ENCODE measurements at places on chromosomes 5 and 9.

DNA sequence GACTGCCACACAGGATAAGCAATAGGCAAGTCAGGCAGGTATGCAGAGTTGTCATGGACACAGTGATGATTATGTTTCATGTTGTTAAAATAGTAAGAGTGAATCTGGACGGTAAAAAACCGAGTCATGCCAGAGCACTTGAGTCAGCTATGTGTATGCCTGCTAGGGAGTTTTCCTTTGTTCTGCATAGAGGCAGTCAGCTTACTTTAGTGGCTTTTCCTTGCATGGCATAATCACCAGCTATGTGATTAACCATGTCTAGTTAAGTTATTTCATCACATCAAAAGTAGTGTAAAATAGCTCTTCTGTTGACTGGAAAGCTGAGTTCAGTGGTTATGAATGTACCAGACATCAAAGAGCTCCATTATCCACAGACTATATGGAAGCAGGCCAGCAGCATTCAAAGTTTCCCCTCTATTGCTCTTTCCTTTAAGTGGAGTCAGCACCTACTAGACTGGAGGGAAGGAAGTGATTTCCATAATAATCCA is 989.8 kb downstream of the TLE1 start:
- no peak for DNase-seq

GRCh38 chr5:3913279-3913678 is 317.6 kb downstream of the IRX1 start:
- no peak for DNase-seq

DNA sequence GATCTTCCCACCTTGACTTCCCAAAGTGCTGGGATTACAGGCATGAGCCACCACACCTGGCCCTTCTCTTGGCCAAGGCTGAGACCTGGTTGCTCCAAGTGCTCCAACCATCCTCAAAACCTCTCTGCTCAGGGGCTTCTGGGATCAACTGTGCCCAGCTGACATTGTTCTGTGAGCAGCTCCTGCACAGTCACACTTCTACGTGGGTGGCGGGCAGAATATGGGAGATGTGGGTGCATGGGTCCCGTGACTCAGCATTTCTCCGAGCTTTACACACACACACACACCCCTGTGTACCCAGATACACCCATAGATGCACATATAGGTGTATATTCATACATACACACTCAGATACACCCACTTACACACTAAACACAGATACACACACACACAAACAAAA is 10.5 kb upstream of the MYORG start:
- DNase-seq: no peak

- DNase-seq: no peak
These were observed 172.2 kb downstream of the FAM170A start for GRCh38 chr5:119801570-119801969.

DNA sequence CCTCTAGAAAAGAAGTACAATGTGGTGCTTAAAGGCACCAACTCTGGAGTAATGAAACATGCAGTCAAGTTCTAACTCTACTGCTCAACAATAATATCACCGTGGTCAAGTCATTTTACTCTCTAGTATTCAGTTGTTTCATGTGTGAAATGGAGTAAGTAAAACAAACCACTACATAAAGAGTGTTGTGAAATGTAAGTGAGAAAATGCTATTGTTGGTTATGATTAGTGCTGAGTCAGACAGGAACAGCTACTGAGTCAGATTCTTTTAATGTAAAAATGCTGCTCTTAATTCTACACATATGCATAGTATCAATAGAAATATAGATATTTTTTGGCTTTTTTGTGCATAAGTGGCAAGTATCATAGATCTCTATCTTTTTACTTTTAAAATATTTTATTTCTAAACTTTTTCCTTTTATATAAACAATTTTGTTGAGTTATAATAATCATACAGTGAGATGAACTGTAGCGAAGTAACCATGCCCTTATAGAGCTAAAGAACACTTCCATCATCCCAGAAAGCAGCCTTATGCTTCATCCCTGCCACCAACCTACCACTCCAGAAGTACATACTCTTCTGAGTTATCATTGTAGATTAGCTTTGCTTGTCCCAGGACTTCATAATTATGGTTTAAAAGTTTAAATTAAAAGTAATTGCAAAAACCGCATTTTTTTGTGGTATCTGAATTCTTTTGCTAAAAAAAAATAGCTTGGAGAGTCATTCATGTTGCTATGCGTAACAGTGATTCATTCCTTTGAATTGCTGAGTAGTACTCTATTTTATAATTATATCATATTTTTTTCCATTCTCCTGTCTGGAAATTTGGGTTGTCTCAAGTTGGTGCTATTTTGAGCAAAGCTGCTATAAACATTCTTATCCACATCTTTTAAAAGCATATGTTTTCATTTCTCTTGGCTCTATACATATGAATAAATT is 548.2 kb upstream of the CLINT1 start:
- no peak for DNase-seq

DNA sequence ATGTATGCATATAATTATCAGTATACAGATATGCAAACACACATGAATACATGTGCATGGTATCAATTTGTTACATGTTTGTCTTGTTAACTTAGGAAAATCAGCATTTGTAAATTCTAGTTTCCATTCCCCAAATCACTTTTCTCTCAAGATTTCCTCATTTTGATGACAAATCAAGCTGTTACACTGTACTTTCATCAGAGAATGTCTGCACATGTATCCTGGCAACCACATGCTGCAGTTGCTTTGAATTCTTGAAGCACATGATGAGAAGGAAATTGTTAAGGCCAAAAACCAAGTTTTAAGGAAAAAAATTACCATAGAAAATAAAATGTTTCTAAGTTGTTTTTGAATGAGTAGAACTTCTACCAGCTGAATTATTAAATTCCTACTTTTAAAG is 1834.5 kb downstream of the EFNA5 start:
- no peak for DNase-seq

GRCh38 chr9:99213197-99213596 is 8.5 kb downstream of the ALG2 start:
- no peak for DNase-seq

- no peak for DNase-seq
These were observed 131.3 kb downstream of the MACIR start for GRCh38 chr5:103389846-103390245.

- DNase-seq: no peak
These were observed 11.5 kb downstream of the SMIM3 start for GRCh38 chr5:150789943-150790611.

- DNase-seq: no peak
These were observed 12.5 kb upstream of the BTNL9 start for GRCh38 chr5:181027452-181028031.

GRCh38 chr5:40675396-40676133 is 4.2 kb upstream of the PTGER4 start:
- no peak for DNase-seq

DNA sequence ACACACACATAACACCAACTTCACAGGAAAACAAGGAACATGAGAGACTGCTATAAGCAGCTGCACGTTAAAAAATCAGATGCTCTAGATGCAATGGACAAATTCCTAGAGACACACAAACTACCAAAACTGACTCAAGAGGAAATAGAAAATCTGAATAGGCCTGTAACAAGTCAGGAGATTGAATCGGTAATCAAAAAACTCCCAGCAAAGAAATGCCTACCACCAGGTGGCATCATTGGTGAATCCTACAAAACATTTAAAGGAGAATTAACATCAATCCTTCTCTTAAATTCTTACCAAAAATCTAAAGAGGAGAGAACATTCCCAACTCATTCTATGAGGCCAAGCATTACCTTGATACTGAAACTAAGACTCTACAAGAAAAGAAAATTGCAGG is 54.9 kb downstream of the NDST1 start:
- no peak for DNase-seq

GRCh38 chr9:130857864-130858738 is 23.0 kb downstream of the ABL1 start:
- DNase-seq: no peak

DNA sequence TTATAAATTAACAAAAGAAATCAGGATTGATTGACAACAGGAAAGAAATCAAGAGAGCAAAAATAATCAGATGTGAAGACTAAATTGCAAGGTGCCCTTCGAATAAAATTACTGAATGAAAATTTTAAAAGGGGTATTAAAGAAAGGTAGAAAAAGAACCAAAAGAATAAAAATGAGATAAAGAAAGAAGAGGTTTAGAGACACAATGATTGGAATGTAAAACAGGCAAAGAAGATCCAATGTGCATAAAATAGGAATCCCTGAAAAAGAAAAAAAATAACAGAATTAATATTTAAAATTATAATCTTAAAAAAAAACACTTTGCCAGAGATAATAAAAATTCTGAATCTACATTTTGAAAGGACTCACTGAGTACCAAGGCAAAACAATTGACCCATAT is 73.0 kb downstream of the AP3B1 start:
- DNase-seq: no peak

DNA sequence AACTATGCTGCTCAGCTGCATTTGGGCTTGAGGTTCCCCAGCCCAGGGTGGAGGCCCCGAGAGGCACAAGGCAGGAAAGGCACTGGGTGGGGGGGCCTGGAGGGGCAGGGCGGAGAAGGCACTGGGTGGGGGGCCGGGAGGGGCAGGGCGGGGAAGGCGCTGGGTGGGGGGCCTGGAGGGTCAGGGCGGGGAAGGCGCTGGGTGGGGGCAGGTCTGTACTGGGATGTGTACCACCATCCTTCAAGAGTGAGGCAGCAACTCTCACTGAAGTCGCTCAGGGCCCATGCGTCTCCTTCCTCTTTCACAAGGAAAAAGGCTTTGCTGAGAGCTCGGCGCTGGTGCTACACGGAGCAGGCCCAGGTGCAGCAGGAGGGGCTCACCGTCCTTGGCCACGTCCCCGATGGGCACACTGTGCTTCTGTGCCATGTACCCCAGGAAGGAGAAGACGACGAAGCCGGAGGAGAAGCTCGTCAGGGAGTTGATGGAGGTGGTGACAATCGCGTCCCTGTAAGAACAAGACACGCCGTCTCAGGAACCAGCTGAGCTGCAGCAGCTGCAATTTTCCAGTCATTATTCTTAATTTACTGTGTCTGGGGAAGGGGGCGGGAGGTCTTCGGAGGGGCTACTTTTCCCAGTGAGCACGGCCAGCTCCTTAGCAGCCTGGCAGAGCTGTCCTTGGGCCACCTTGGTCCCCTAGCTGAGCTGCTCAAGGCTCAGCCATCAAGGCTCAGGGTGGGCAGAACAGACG is 30.8 kb downstream of the SLC6A3 start:
- DNase-seq: no peak

DNA sequence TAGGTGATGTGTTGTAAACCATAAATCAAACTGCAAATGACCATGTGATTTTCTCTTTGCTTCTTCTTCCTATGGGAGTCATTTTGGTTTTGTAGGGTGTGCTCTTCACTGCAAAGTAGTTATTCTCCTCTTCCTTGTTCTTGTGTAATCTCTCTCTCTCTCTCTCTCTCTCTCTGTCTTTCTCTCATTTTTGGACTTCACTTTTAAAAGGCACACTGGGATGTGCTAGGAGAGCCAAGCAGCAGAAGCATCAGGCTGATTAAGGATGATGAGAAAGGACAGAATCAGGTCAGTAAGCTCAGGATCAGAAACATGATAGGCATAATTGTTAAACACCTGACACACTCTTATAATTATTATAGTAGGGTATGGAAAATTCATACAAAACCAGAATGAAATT is 505.3 kb upstream of the ZNF608 start:
- no peak for DNase-seq

- no peak for DNase-seq
These were observed 51.9 kb downstream of the ELL2 start for GRCh38 chr5:95909738-95910137.

GRCh38 chr5:88770276-88771257 is 112.4 kb downstream of the MEF2C start:
- DNase-seq: no peak

DNA sequence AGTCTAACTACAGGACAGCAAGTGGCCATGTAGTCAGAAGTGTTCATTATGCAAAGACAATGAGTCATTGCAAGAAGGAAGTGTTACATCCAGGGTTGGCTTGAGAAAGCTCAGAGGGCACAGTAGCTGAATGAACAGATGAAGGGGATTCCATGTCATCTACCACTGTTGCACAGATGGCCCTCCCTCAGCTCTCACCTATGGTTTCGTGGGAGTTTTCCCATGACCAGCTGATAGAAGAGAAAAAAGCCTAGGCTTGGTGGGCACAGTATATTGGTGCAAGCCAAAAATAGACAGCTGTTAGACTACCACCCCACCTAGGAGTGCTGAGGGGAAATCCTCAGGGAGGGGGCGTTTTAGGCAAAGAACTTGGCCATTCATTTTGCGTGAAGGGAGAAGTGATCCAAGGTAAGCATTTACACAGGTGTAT is 217.0 kb downstream of the DMRT2 start:
- DNase-seq: no peak

GRCh38 chr9:20319241-20319640 is 303.1 kb downstream of the MLLT3 start:
- no peak for DNase-seq

DNA sequence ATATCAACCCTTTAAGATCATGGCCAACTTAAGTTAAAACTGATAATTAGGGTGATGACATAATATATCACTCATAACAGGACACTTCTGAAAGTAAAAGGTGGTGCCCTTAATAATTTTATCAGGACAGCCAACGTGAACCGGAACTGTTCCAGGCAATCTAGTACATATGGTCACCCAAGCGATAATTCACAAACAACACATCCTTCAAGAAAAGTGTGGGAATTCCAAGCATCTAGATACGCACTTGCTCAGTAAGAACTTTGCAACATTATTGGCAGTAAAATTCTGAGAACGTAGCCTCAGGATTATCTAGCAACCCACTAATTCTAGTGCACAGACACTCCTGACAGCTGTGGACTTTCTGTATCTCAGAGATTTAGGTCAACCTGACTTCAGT is 85.7 kb downstream of the ALDH7A1 start:
- DNase-seq: no peak

All from NCI-H1417 treated with DMSO at 0.1 percent for 48 hours (cell line).